Stimulated activated CD4-positive, alpha-beta T cell treated with anti-CD3 and anti-CD28 coated beads, TNF-alpha, amount 100 ng/mL, for 4 hours (primary cell): ENCODE measurements at places on chromosomes 13 and 19.

GRCh38 chr19:54708781-54709180 lies 15.5 kb upstream of the KIR3DL3 start:
- DNase-seq = no peak

- no peak for DNase-seq
Measured at GRCh38 chr13:46578590-46578975, 25.6 kb downstream of the LRCH1 start.

GRCh38 chr19:42313096-42313839 lies at the start of gene TMEM145:
TMEM145 (plus strand) TSS chr19:42313309; CDS start chr19:42313377, 68 bp downstream.
- DNase-seq = no peak

DNA sequence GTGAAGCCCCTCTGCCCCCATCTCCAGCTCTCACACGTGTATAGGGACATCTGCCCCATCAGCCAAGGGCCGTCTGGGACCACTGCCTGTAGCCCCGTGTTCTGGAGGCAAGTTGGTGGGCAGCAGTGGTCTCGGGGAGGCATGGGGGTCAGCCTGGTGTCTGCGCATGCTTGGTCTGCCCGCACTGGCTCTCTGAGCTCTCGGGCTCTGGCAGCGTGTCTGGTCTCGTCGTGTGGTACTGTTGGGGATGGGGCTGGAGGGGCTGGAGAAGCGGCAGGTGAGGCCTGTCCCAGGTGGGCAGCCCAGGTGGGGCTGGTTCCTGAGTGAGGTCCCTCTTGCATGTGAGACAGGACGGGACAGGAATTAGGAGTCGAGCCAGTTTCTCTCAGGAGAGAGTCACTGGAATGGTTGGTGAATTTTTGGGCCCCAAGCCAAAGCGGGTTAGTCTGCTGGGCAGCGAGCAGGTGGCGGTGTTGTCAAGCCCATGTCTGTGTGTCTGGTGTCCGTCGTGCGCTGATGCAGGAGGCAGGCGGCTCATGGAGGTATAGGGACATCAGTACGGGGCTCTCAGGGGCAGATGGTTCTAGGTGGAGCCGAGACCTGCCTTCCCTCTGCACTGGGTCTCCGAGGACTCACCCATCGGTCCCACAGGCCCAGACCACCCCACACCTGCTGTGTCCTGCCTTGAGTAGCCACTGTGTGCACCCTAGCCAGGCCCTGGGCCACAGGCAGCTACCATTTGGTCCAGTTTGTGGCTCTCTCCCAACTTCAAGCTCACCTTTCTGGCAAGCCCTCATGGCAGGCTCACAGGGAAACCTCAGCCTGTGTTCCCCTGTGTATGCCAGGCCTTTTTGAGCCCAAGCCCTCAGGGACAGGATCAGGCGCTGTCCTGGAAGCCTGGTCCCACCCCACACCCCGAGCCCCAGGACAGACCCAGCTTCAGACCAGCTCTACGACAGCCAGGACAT lies 18.2 kb downstream of the COMP start:
- no peak for DNase-seq

DNA sequence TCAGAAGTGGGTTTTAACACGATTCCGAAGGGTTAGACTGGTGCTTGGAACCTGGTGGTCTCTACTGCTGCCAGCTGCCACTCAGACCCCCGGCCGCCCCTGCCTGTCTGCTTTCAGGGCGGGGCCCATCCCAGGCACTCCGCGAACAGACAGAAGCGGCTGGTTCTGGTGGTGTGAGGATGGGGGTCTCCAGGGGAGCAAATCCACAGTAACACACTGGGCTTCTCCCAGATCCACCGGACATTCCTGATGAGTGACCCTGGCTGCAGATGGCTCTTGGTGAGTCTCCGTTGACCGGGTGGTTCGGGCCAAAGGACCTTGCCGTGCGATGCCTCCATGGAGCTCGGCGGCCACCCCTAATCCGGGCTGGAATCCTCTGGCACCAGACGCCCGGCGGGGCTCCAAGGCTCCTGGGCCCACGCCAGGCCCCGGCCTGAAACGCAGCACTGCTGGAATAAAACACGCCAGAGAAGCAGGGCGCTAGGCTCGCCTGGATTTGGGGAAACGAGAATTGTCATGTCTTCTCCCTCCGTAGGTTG lies 2.1 kb upstream of the PTBP1 start:
- no peak for DNase-seq

DNA sequence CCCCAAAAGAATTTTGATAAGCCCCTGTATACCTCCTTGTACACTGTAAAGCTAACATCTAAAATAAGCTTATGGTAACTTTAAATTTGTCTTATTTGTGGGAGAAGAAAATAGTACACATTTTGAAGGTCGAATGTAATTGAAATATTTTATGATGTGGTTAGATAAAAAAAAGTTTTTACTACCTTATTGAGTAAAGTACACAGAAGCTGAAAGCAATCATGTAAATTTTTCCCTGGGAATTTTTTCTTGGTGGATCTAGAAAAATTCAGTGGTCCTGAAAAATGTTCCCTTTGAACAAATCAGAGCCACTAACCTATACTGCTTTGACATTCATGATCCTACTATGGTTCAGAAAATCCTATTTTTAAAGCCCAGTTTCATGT lies 46.9 kb downstream of the SIPA1L3 start:
- DNase-seq = no peak

GRCh38 chr19:40005691-40006272 lies 8.9 kb downstream of the ZNF546 start:
- DNase-seq = no peak

DNA sequence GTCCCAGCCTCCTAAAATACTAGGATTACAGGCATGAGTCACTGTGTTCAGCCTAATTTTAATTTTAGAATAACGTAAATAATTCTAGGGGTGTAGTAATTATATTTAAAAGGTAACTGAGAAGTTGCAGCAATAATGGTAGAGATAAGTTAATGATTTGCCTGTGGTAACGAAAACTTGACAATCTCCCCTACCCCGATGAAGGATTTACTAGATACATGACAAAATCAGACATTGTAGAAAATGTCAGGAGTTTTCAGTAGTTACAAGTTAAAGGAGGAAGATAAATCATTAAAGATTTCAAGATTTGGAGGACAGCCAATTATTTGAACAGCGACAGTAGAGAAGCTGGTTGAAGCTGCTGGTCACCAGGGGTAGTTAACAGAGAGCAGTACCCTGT lies 652.2 kb upstream of the PCDH20 start:
- DNase-seq = no peak

GRCh38 chr13:113192279-113192678 lies 16.2 kb downstream of the PCID2 start:
- DNase-seq = no peak

DNA sequence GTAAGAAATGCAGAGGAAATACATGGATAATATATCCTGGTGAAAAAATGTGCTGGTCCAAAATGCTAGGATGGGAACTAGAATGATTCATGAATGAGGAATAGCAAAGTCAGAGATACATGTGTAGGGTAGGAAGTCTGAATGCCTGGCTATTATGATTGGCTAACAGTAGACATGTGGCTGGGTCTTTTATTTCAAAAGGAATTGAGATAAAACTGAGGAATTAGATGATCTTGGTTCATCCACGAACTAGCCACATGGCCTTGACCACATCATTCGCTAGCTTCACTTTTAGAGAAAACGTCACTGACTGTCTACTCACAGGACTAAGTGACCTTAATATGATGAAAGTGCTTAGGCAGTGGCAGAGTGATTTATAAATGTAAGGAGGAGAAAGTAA lies 103.1 kb downstream of the TRPC4 start:
- DNase-seq = no peak

DNA sequence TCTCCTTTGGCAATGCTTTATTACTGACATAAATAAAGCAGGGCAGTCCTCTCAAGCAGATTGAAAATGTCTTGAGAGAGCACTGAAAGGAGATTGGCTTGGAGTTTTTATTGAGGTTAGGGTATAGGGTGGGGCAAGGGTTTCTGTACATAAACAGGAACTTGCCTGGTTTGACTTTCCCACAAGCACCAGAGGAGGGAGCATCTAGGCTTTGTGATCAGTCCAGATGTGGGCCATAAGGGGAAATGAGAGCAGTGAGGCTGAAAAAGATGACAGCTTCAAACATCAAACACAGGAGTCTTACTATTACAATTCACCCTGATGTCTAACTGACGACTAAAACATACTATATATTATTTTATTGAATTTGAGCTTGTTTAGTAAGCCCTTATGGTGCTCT lies 260.9 kb downstream of the MTUS2 start:
- no peak for DNase-seq

- DNase-seq = no peak
Measured at GRCh38 chr13:100852146-100852545, 177.6 kb upstream of the TMTC4 start.

DNA sequence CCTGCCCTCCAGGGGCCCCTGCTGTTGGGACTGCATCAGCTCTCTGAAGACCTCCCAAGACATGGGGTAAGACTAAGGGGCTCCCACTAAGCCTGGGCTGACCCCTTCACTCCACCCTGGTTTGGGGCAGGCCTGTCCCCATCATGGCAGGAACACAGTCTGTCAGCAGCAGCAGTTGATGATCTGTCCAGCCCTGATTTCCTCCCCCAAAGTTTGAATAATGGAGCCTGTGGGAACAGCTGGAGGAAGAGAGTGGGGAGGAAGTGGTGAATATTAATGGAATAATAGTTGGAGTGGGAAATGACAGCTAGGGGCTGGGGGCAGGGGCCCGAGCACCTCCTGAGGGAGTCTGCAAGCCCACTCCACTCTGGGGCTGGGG lies 1.3 kb upstream of the B3GNT8 start:
- DNase-seq = no peak

GRCh38 chr13:67408798-67409197 lies 178.7 kb upstream of the PCDH9 start:
- no peak for DNase-seq

DNA sequence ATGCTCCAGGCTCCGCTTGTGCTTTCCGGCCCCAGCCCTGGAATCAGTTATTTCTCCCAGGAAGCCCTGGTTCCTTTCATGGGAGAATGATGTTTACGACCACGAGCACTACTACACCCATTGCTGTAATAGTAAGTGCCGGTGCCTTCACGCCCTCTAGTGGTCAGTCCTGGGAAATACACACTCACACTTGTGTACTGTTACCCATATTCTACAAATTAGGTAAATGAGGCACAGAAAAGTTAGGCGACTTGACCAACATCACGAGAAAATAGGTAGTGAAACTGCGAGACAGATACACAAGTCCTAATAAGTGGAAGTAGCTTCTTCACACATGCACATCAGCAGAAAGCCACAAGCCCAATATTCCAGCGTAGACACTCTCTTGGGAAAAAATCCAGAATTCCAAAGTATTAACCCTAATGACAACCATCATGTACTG lies 21.7 kb downstream of the CEACAM21 start:
- DNase-seq = peak; percentile 30

DNA sequence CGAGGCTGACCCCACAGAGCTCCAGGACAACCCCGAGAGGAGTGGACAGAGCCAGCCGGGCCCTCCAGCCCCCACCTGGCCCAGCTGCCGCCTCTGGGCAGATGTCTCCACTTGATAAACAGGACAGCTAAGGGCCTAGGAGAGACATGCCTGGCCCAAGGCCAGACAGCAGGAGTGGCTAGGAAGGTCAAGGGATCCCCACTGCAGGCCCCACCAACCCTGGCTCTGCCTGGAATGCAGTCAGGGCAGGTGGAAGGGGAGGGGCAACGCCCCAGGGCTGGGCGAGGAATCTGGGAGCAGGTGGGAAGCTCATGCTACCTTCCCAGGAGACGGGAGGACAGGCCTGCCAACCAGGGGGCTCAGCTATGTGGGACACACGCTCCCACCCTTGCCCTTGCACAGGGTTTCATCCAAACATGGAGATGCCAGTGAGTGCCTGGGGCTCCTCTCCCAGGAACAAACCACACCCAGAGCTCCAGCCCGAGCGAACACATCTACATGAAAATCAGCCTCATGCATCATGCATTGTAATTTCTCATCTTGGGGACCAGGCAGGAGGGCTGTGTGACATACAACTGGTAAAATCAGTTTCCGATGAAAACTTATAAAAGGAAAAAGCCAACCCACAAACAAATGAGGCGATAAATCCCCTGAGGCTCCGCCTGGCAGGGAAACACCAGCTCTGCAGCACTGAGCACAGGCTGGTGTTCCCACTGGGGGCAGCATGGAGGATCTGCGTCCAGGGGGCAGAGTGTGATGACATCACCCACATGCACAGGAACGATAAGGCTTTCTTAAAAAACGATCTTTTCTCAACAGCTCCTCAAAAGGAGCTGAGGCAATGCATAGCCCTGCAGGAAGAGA lies 25.0 kb downstream of the SH3GL1 start:
- DNase-seq = no peak

GRCh38 chr19:3788996-3789778 lies 3.0 kb upstream of the MATK start:
- no peak for DNase-seq

- DNase-seq = no peak
Measured at GRCh38 chr19:47497050-47497766, 13.2 kb upstream of the KPTN start.

DNA sequence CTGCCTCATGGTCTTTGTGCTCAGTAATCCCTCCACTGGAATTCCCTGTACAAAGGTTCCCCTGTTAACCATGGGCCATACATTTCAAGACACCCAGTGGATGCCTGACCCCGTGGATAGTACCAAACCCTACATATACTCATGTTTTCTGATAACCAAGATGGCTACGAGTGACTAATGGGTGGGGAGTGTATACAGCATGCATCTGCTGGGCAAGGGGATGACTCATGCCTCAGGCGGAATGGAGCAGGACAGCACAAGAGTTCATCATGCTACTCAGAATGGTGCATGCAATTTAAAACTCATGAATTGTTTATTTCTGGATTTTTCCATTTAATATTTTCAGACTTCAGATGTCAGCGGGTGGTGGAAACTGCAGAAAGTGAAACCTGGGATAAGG lies 13.3 kb upstream of the FGF9 start:
- DNase-seq = no peak

GRCh38 chr19:3274942-3275582 lies 50.6 kb downstream of the CELF5 start:
- no peak for DNase-seq

- no peak for DNase-seq
Measured at GRCh38 chr13:106385654-106386053, 149.8 kb downstream of the EFNB2 start.

- no peak for DNase-seq
Measured at GRCh38 chr13:33366469-33367062, 81.0 kb upstream of the STARD13 start.

DNA sequence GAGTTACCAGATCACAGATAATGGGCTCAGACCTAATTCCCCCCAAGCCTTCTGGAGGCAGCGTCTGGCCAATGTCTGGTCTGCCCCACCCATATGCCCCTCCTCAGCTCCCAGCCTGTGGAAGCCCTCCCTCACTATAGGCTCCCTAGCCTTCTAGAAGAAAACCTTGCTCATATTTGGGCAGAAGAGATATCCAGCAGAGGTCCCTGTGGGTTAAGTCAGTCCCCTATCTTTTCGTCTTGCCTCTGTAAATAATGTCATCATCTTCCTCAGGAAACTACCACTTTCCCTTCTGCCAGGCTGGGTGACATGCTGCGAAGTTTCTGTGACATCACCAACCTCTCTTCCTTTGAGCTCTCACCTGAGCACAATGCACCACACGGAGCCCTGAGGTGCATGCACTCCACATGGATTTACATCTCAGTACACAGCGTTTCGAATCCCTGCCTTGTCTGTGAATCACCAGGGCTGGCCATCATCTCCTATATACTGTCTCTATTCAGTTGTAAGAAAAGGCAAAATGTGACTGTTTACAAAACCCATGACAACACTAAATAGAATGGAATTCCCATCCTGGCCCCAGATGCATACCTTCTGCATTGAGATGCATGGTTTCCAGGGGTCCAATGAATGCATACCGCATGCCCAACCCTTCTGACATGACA lies 112.8 kb downstream of the CRYL1 start:
- no peak for DNase-seq
